A549 (cell line): ENCODE measurements at places on chromosomes 1 and 21.

- no peak for DNase-seq
Observed at GRCh38 chr1:240362826-240363225, 249.1 kb downstream of the GREM2 start.

DNA sequence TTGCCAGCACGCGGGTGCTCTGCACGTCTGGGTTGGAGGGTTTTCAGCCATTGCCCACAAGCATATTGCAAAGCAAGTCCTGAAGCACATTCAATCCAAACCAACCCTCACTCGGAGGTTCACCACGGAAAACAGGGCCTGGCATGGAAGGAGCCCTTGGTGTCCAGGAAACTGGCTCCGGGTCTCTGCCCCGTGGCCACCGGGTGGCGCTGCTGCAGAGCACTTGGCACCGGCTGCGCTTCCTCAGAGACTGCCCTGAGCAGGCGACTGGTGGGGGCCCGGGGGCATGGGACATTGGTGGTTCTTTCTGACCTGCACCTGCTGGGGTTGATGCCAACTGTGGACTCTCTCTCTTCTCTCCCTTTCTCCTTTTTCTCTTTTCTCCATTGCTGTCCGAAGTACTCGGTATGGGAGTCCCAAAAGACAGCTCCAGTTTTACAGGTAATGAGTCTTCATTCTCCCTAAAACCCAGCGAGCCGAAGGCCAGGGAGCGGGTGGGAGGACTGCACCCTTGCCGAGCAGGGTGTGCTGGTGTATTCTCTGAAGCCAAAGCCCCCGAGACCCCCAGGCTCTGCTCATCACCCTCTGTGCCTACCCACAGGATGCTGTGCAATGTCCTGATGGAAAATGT, 4.1 kb upstream of the KCNAB2 start:
- peak; percentile 38 for DNase-seq

DNA sequence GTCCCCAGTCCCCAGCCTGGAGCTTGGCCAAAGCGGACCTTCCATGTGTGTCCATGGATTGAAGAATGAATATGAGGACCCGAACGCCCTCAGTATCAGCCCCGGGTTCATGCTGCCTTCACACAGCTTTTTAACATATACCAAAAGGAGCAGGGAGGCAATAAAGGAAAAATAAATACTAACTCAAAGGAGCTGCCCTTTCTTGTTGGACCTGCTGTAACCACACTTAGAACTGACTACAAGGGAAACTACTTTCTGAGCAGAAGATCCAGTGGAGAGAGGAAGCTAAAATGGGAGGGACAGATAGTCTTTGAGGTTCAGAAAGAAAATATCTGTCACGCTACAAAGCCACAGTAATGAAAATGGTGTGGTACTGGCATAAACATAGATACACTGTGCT, 48.6 kb downstream of the CNN3 start:
- DNase-seq: no peak

DNA sequence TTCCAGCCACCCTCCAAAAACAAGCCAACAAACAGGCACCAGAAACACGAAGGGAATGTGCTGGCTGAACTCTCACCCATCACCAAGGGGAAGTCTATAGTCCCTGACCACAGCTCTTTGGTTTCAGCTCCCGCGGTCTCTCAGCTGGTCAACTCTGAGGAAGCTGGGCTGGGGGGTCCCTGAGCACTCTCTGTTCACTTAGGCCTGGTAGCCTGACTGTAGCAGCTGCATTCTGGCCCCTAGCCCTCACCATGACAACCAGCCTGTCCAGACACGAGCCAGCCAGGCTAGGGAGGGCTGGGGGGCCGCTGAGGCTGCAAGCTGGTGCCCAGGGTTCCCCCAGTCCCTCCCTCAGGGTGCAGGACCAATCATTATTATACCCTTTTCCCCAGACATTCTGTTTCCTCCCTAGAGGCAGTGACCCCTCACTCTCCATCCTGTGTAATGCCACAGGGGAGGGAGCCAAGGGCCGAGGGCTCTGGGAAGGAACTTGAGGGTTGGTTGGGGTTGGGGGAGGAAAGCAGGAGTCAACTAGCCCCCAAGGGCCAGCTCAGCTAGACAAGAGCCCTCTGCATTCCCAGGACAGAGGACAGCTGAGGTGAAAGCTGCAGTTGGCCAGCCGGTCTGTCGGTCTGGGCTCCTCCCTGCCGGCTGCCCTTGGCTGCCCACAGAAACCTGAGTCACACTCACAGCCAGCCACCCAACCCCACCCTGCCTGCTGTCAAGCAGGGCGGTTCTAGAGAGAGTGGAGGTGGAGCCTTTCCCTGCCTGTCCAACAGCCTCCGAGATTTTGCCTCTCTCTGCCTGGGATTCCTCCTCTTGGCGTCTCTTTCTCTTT, 1.2 kb upstream of the TRAPPC3 start:
- peak; percentile 82 for DNase-seq

DNA sequence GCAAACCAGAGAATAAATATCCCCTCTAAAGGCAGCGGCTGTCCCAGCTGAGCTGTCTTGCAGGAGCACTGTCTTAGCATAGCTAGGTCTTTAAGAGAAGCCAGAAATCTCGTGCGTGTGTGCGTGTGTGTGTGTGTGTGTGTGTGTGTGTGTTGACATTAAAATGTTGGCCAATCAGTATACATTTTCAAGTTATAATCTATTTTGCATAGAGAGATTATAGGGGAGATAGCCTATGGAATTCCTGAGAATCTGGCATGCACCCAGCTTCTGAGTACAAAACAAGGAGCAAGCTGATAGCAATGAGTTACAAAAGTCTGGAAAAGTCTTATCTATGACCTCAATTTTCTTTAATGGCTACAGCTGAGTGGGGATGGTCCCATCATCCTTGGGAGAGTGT, 17.7 kb downstream of the METTL13 start:
- no peak for DNase-seq

DNA sequence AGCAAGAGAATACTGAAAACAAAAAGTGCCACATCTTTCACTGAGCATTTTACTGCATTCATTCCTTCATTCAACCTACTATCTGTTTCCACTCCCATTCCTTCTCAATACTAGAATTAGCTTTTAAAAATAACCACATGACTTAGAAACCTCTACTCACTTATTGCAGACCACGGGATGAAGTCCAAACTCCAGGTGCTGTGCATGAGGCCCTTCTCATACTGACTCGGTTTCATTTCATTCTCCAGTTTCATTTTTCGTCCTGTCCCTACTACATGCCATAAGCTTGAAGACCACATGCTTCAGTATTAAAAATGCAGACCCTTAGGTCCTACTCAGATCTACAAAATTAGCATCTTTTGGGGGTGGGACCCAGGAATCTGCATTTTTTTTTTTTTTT, 2.3 kb upstream of the BACH1 start:
- no peak for DNase-seq
